ENCODE measurements at places on chromosomes 3 and 15. TPM values are rescaled to one million over a fixed set of nuclear protein-coding genes. Genes with fewer than 3 reads are reported as not detected.

The CPEB1 gene
- total RNA-seq: not detected

- DNase-seq: peak; percentile 4
- no peaks in the 10 kb centered on the region for H3K4me1 ChIP-seq
- no peaks in the 10 kb centered on the region for H3K36me3 ChIP-seq
- H3K4me3 ChIP-seq: no peak overlapping the region
- H3K27ac ChIP-seq: no peak overlapping the region
- no peaks in the 10 kb centered on the region for H3K27me3 ChIP-seq
Observed at GRCh38 chr3:29255854-29256696, 24.8 kb upstream of the RBMS3 start.

DNA sequence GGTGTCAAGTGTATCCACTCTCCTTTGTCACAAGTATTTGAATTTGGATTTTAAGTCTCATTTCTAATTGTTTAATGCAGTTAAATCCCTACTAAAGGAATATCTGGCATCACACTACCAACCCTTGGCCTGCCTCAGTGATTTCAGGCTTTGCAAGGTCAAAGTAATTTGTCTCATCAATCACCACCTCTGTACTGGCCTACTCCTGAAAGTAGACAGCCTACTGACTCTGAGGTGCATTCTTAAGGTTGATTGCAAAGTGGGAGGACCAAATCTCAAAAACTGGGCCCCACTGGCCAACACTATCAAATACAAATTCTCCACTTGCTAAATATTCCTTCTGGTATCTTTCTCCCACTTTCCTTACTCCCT is 851 bp upstream of the TEX55 start:
- no peak for DNase-seq
- no peak overlapping the region for H3K27ac ChIP-seq
- no peaks in the 10 kb centered on the region for H3K36me3 ChIP-seq
- H3K4me3 ChIP-seq: no peak overlapping the region
- no peaks in the 10 kb centered on the region for H3K27me3 ChIP-seq

DNA sequence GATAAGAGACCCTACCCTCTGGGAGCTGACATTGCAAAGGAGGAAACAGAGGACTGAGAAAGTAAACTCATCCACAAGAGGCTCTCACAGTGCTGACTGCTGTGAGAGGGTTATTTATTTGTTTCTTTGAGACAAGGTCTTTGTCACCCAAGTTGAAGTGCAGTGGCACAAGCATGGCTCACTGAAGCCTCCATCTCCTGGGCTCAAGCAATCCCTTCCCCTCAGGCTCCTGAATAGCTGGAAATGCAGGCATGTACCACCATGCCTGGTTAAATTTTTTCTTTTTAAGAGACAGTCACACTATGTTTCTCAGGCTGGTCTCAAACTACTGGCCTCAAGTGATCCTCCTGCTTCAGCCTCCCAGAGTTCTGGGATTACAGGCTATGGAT is 52.8 kb downstream of the FBLN2 start:
- H3K4me3 ChIP-seq: no peak overlapping the region
- DNase-seq: no peak
- no peaks in the 10 kb centered on the region for H3K27me3 ChIP-seq
- peak overlapping the region; percentile 38 for H3K27ac ChIP-seq
- H3K36me3 ChIP-seq: no peaks in the 10 kb centered on the region
- H3K4me1 ChIP-seq: peaks cover 31% of the 10 kb centered on the region

GRCh38 chr15:36603987-36604386 is 24.6 kb downstream of the CDIN1 start:
- H3K4me3 ChIP-seq: no peak overlapping the region
- no peaks in the 10 kb centered on the region for H3K36me3 ChIP-seq
- H3K4me1 ChIP-seq: no peaks in the 10 kb centered on the region
- DNase-seq: no peak

DNA sequence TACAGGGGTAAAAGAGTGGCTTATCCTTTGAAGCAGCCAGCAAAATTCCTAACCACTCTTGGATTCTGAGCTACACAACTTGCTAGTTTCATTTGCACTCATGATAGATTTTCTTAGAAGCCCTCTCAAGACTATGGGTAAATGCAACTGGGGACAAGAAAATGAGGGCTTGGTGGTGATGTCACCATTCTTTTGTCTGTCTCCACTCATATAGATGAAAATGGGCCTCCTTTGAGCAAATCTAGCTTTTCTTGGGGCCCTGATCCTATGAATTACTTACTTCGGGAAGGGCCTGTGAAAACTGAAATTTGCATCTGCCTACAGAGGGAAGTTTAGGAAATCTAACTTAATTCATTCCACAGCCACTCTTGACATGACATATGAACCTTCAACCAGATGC is 486.3 kb downstream of the MAGI1 start:
- no peak overlapping the region for H3K4me3 ChIP-seq
- H3K27ac ChIP-seq: no peak overlapping the region
- no peaks in the 10 kb centered on the region for H3K4me1 ChIP-seq
- no peaks in the 10 kb centered on the region for H3K27me3 ChIP-seq
- no peaks in the 10 kb centered on the region for H3K36me3 ChIP-seq

DNA sequence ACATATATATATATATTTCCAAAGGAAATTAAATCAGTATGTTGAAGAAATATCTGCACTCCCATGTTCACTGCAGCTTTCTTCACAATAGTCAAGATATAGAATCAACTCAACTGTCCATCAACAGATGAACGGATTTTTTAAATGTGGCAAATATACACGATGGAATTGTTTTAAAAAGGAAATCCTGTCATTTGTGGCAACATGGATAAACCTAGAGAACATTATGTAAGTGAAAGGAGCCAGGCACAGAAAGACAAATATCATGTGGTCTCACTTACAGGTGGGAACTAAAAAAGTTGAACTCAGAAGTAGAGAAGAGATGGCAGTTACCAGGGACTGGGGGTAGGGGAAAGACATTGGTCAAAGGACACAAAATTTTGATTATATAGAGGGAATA is 253.7 kb downstream of the ULK4 start:
- DNase-seq: no peak
- no peak overlapping the region for H3K4me3 ChIP-seq
- H3K27ac ChIP-seq: no peak overlapping the region
- H3K36me3 ChIP-seq: no peaks in the 10 kb centered on the region

DNA sequence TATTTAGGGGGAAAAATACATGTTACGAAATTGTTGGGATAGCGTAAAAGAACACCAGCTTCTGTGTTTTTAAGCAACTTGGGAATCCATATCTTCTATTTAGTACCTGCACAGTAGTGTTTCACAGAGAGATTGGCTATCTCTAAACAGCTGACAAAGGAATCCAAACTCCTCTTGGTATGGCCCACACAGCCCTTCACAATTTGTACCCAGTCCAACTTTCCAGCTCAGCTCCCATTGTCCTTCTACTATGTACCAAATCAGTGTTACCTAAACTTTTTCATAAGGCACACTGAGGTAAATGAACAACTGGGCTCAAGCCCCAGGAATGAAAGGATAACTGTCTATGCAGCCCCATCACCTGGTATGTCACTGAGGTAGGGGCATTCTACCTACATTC is 61.9 kb downstream of the TNIK start:
- H3K4me3 ChIP-seq: no peak overlapping the region
- H3K27ac ChIP-seq: no peak overlapping the region
- no peak for DNase-seq
- H3K36me3 ChIP-seq: no peaks in the 10 kb centered on the region
- no peaks in the 10 kb centered on the region for H3K27me3 ChIP-seq

DNA sequence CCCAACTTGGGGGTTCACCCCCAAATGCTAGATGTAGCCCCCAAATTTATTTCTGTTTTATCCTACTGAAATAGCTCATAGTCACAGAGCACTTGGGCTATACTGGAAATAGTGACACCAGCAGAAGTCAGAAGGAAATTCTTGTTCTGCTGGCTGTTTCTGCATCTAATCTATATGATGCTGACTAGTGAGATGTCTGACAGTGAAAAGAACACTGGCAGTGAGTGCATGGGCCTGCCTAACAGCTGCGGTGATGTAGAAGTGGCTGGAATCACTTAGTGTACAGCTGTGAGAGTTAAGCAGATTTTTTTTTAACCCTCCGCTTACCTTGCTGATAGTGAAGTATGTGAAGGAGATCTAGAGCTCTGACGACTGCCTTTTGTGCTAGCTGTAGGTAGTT is 14.0 kb downstream of the TTC14 start:
- no peak for DNase-seq
- no peaks in the 10 kb centered on the region for H3K4me1 ChIP-seq
- H3K27me3 ChIP-seq: no peaks in the 10 kb centered on the region

DNA sequence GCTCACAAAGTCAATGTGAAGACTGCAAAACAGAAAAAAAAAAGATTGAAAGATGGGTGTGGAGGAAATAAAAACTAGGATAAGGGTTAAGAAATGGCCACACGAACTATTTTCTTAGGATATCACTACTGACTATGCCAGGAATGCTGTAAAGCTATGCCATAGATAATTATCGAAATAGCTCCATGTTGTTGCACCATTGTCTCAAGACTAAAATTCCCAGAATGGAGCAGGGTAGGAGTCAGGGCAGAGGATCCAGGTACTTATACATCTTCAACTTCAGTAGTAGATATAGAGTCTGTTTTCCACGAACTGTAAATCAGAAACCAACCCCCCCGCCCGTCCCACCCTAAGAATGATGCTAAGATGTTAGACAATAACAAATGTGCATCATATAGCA is 302.2 kb downstream of the NAALADL2 start:
- H3K4me1 ChIP-seq: no peaks in the 10 kb centered on the region
- no peaks in the 10 kb centered on the region for H3K27me3 ChIP-seq
- H3K27ac ChIP-seq: no peak overlapping the region
- no peak overlapping the region for H3K4me3 ChIP-seq

- no peak overlapping the region for H3K4me3 ChIP-seq
- H3K27ac ChIP-seq: no peak overlapping the region
- no peak for DNase-seq
- no peaks in the 10 kb centered on the region for H3K27me3 ChIP-seq
- H3K4me1 ChIP-seq: no peaks in the 10 kb centered on the region
Observed at GRCh38 chr3:51720292-51721061, 13.6 kb downstream of the GRM2 start.

DNA sequence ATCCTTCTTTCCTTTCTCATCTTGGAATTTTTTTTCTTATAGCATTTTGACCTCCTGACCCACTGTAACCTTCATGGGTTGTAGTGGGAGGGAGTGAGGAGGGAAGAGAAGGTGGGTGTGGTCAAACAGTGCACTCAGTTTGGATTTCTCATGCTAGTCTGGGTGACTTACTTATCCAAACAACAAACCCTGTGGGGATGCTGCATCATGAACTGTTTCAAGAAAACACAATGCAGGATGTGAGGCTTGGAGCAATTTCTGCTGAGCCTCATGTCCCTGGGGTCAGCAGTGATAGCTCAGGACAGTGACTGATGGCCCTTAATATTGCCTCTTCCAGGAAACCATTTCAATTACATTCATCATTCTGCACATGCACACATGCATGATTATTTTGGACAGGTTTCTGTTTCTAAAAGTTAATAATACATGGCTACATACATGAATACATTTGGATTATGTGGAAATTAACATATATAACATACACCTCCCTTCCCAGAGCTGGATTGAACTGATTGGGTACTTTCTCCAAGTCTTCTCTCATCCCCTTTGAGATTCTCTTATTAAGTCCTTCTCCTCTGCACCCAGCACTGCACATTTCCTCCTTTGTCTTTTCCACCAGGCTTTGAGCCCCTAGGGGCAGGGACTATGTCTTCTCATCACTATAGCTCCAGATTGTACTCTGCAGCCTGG is 61.2 kb downstream of the ADAMTSL3 start:
- no peaks in the 10 kb centered on the region for H3K27me3 ChIP-seq
- no peak overlapping the region for H3K4me3 ChIP-seq
- H3K27ac ChIP-seq: no peak overlapping the region
- DNase-seq: no peak
- no peaks in the 10 kb centered on the region for H3K4me1 ChIP-seq

GRCh38 chr15:56930669-56931313 is 12.3 kb downstream of the TCF12 start:
- no peak overlapping the region for H3K4me3 ChIP-seq
- no peaks in the 10 kb centered on the region for H3K4me1 ChIP-seq
- no peaks in the 10 kb centered on the region for H3K27me3 ChIP-seq
- peaks cover 5% of the 10 kb centered on the region for H3K36me3 ChIP-seq

- no peak overlapping the region for H3K4me3 ChIP-seq
- no peaks in the 10 kb centered on the region for H3K4me1 ChIP-seq
- no peaks in the 10 kb centered on the region for H3K27me3 ChIP-seq
Observed at GRCh38 chr15:41852736-41853590, 14.3 kb downstream of the PLA2G4B start.

DNA sequence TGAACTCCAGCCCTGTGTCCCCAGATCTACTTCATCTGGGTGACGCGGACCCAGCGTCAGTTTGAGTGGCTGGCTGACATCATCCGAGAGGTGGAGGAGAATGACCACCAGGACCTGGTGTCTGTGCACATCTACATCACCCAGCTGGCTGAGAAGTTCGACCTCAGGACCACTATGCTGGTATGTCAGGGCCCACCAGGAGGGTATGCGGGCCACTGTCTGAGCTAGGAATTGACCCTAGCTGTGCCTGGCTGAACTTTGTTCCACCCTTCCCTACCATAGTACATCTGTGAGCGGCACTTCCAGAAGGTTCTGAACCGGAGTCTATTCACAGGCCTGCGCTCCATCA is 24.3 kb downstream of the SHF start:
- H3K4me3 ChIP-seq: no peak overlapping the region
- H3K27ac ChIP-seq: no peak overlapping the region
- H3K27me3 ChIP-seq: no peaks in the 10 kb centered on the region
- no peak for DNase-seq
- no peaks in the 10 kb centered on the region for H3K36me3 ChIP-seq

The MIX23 gene
- total RNA-seq: 44.8 TPM

DNA sequence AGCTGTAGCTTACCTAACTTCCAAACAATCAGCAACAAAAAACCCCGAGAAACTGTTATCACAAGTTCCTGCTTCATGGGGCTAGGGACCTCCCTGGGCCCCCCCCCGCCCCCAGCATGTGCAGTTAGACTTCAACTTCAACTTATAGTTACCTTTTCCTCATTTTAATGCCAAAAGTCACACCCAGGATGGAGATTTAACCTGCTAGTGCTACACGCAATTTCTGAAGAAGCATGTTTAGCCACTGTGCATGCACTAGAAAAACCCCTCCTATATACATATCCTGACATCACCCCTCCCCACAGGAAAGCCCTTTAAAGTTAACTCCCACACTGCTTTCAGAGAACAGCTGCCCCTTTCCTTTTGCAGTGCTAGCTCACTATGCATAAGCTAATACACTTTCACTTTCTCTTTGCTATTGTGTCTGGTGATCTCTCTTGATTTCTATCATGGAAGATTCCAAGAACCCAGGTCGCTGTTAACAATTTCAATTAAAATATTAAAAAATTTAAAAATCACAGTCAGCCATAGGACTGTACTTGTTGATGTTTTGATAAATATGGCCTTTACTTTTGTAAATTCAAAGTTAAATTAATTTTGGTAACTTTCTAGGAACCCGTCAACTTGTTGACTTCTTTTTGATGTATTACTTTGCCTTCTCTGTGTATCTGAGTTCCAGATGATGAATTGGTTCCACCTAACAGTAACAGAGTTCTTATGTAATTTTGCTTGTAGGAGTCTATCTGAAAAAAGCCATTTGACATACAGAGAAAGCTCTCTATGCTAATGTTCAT is 75.2 kb upstream of the ACAD9 start:
- no peak overlapping the region for H3K4me3 ChIP-seq
- no peaks in the 10 kb centered on the region for H3K27me3 ChIP-seq
- peaks cover 19% of the 10 kb centered on the region for H3K4me1 ChIP-seq
- H3K36me3 ChIP-seq: peaks cover 28% of the 10 kb centered on the region
- DNase-seq: no peak

Measured in PC-9 (cell line).